ENCODE measurements at places on chromosomes 2 and 18.

- no peak for DNase-seq
These were observed 35.2 kb downstream of the TTLL4 start for GRCh38 chr2:218745559-218746469.

- DNase-seq, result no peak
These were observed 25.3 kb downstream of the XPO1 start for GRCh38 chr2:61512768-61513398.

- no peak for DNase-seq
These were observed 13.1 kb upstream of the MLPH start for GRCh38 chr2:237473878-237474441.

DNA sequence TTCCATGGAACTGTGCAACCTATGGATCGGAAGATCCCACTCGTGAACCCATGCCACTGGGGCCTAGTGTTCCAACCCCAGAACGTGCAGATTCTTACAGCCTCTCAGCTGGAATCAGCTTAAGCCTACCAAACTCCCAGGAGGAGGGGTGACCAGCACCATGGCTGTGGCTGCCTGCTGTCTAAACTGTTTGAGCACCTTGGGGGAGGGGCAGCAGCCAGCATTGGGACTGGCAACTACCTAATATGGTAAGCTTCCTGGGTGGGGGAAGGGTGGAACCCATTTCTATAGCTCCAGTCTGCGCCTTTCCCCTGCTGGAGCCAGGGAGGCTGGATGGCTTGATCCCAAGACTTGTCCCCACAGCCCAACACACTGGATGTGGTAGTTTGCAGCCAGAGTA is 10.7 kb upstream of the POLE4 start:
- DNase-seq, result no peak

- no peak for DNase-seq
These were observed 31.8 kb upstream of the OTOS start for GRCh38 chr2:240172071-240172895.

GRCh38 chr18:12946549-12947284 is 1.1 kb upstream of the SEH1L start:
- no peak for DNase-seq

- no peak for DNase-seq
These were observed 815 bp downstream of the CEBPZ start for GRCh38 chr2:37230581-37230980.

DNA sequence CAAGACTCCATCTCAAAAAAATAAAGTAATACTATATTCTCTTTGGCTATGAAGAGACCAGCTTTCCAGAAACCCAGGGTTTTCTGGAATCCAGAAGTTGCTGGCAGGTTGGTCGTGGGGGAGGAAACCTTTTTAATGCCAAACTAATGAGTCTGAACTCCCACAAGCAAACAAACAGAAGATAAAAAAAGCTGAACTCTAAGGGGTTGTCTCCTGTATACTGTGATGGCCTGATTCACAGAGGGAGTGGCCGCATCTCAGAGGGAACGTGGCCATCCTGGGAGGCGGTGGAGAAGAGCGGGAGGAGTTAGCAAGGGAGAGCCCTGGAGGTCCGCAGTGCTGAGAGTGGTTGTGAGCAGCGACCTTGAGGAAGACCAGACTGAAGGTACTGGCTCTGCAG is 36.1 kb downstream of the LIMS1 start:
- DNase-seq, result no peak

GRCh38 chr2:188322569-188323551 is 31.2 kb downstream of the GULP1 start:
- no peak for DNase-seq

GRCh38 chr18:22650247-22650646 is 232.5 kb upstream of the CTAGE1 start:
- DNase-seq, result no peak

GRCh38 chr2:42314892-42315468 is 46.0 kb downstream of the COX7A2L start:
- DNase-seq, result peak; percentile 25

Measured in activated CD4-positive, alpha-beta T cell treated with anti-CD3 and anti-CD28 coated beads, Interleukin-10, Interleukin-2, amounts not matched to agents 100 ng/mL and 50 ng/mL, durations not matched to agents 16 hours and 8 hours (primary cell).